ENCODE measurements at places on chromosomes 6 and 20. TPM values are rescaled to one million over a fixed set of nuclear protein-coding genes. Genes with fewer than 3 reads are reported as not detected.
A peak's percentile ranks its signal among the peaks of the same experiment; 100 is the strongest.

OR2J3 gene
- total RNA-seq: not detected

DNA sequence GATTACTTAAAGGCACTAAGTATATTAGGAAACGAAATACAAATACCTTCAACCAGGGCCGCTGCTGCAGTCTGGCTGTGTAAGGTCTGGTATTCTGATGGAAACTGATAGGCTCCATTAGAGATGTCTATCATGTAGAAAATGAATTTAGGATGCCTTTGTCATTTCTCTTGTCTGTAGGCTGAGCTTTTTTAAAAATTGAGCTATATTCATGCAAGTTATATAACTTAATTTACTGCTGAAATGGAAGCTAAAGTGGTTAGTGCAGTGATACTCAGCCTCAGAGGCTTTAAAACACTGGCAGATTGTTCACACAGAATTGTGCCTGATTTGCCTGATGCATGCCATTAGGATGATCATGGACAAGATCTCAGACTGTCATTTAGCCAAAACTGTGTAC lies 286.2 kb upstream of the QKI start:
- DNase-seq: no peak
- no peak overlapping the region for H3K27ac ChIP-seq
- no peaks in the 10 kb centered on the region for H3K36me3 ChIP-seq
- no peaks in the 10 kb centered on the region for H3K4me1 ChIP-seq
- H3K27me3 ChIP-seq: no peaks in the 10 kb centered on the region

OOEP gene
- not detected for total RNA-seq

DNA sequence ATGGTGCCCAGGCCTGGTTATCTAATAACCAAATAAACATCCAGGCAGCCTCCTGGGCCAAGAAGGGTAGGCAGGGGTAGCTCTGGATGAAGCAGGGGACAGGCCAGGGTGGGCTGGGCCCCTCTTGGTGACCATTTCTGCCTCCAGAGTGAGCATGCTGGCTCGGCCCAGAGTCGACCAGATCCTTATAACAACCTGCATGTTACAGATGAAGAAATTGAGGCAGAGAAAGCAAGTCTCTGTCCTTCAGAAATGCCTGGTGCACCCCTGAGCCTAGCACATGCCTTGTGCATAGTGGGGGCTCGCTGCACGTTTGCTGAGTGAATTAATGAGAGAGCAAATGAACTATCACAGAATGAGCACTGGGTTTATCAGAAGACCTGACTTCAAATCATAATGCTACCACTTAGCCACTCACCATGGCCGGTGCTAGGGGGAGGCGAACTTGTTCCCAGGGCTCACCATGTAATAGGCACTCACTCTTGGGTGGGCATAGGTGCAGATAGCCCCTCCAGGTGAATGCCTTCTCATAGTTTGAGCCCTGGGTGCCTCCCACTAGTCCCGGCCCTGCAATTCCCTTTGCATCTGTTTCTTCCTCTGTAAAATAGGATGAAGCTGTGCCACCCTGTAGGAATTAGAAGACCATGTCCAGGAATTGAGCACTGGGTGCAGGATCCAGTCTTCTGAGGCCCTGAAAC lies 3.8 kb upstream of the APCDD1L start:
- H3K4me3 ChIP-seq: no peak overlapping the region
- DNase-seq: no peak
- peaks cover 60% of the 10 kb centered on the region for H3K27me3 ChIP-seq

GRCh38 chr6:125794342-125795137 lies 3.8 kb downstream of the NCOA7 start:
- peak overlapping the region; percentile 0 for H3K27ac ChIP-seq
- H3K27me3 ChIP-seq: no peaks in the 10 kb centered on the region
- no peak overlapping the region for H3K4me3 ChIP-seq
- H3K36me3 ChIP-seq: no peaks in the 10 kb centered on the region
- peaks cover 84% of the 10 kb centered on the region for H3K4me1 ChIP-seq

RIMS1 gene
- 16.5 TPM for total RNA-seq
